CD4-positive, alpha-beta T cell treated with Interleukin-1 beta for 1 hour (primary cell): ENCODE measurements at places on chromosomes 11 and 22.

GRCh38 chr22:11042116-11042515 is 4485.9 kb upstream of the OR11H1 start:
- DNase-seq: no peak

GRCh38 chr11:35587972-35588371 is 30.3 kb upstream of the FJX1 start:
- DNase-seq: no peak

GRCh38 chr11:108881131-108881530 is 216.3 kb downstream of the DDX10 start:
- DNase-seq: no peak

DNA sequence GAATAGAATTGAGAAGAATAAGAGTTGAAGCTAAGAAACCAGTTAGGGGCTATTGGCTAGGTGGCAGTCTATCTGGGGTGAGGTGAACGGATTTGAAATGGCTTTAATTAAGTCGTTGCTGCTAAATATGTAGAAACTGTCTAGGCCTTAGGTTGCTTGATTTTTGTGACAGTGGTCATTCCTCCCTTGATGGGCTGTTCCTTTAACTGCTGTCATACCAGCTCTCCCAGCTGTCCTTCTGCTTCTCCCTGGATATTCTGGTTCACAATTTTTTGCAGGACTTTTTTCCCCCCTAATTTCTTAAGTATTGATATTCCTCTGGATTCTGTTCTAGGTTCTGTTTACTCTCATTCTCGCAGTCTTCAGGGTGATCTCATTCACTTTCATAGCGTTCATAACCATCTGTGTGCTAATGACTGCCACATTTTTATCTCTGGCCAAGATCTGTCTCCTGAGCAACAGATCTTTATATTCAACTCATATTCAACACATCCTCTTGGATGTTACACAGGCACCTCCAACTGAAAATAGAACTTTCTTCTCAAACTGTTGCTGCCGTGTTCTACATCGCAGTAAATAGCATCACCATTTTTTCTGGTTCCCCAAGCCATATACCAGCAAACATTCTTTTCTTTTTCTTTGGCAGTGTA is 134.1 kb downstream of the UVRAG start:
- no peak for DNase-seq

GRCh38 chr11:69444381-69445130 is 36.9 kb upstream of the LINC01488 start:
- peak; percentile 9 for DNase-seq

DNA sequence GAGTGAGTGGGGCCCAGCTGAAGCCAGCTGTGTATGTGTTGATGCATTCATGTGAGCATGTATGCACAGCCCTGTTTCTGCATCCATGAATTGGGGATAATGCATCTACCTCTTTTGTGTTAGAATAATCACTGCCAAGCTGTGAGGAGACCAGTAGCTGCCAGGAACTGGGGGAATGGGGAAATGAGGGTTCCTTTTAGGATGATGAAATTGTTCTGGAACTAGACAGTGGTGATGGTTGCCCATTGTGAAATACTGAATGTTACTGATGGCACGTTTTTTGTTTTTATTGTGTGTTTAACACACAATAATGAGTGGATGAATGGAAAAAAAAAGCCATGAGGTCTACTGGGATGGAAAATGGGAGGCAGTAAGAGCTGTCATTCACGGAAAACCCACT is 45.3 kb upstream of the WNT11 start:
- no peak for DNase-seq

DNA sequence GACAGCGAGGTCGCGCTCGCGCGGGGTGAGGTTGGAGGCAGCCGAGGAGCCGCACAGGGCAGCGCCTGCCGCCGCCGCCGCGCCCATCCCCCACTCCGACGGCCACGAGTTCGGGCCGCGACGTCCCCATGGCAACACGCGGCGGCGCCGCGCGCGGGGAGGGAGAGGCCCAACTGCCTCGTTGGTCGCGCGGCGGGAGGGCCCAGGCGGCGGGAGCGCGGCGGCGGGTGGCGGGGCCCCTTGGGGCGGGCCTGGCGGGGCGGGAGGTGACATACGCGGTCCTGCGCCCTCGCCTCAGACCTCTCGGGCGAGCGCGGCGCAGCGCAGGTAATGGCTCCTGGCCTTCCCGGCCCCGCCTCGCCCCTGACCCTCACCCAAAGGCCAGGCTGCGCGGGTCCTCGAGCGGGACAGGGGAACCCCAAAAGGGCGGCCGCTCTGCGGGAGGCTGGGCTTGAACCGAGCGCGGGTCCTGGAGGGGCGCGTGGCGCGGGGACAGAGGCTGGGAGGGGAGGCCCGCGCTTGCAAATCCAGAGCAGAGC is at the start of gene DEUP1:
TSS of gene DEUP1 (plus strand) at position 297 of the 539 bp plus-strand sequence. CDS start 1,518 bp downstream, outside the sequence.
- peak; percentile 1 for DNase-seq

DNA sequence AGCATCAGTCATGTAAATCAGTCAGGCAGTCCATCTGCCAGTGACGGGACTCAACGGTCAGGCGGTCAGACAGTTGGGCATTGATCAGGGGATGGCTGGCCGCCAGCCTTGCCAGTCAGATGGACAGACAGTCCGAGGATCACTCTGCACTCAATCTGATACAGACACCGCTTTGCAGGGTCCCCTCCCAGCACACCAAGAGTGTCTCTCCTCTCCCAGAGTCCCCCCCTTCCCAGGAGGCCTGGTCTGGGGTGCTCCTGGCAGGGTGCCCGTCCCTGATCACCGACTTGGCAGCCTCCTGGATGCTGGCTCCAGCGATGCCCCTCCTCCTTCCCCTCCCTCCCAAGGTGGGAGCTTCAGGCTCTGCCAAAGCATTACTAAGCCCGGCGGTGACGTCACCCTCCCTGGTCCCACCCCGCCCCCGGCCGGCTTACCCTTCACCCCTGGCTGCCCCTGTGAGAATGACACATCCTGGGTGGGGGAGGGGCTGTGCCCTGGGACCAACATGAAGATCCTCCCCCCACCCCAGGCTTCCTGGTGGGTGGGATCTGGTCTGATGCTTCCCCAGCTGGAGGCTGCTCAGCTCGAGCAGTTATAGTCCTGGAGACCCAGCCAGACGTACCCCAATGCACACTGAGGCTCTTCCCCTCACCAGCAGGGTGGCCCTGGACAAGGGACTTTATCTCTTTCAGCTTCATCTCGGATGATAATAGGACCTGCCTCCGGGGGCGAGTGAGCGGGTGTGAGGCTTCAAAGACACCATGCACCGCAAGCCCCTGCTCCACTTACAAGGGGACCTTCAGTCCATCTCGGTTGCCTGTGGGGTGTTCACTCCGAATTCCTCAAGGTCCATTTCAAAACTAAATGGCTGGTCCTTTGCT is 69.2 kb downstream of the CD82 start:
- DNase-seq: peak; percentile 23

- no peak for DNase-seq
Measured at GRCh38 chr22:49753961-49754695, 73.5 kb downstream of the BRD1 start.

- DNase-seq: peak; percentile 60
Measured at GRCh38 chr22:31272522-31273446, 19.5 kb downstream of the PIK3IP1 start.

DNA sequence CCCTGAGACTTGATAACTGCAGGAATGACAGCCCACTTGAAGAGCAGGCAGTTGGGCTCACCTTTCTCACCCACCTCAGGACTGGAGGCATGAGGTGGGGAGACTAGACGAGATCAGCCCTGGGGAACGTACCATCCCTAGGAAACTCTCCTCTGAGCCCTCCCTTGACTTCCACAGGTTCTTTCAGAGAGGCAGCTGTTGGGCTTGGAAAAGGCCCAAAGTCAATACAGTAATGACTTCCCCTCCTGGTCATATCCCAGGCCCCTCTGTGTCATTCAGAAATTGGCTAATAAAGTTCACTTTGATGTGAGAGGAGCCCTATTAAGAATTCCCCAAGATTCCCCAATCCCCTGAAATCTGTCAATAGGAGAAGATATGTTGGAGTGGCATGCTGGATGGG is 5.8 kb upstream of the NECTIN1 start:
- no peak for DNase-seq

- DNase-seq: no peak
Measured at GRCh38 chr11:127233998-127234397, 233.4 kb upstream of the KIRREL3 start.

GRCh38 chr11:29319210-29319609 is 697.6 kb downstream of the KCNA4 start:
- no peak for DNase-seq

- no peak for DNase-seq
Measured at GRCh38 chr11:96075532-96075959, 151.6 kb upstream of the MTMR2 start.

- peak; percentile 41 for DNase-seq
Measured at GRCh38 chr11:110092515-110093406, at the start of gene ZC3H12C. TSS of gene ZC3H12C (plus strand) at chr11:110093392. CDS start at chr11:110093412, 20 bp downstream.

- peak; percentile 38 for DNase-seq
Measured at GRCh38 chr11:108241330-108242037, 18.6 kb downstream of the ATM start.

GRCh38 chr22:36852056-36852973 is 8.5 kb upstream of the NCF4 start:
- no peak for DNase-seq

GRCh38 chr11:129846508-129847335 is 31.1 kb downstream of the TMEM45B start:
- DNase-seq: no peak
